CD8-positive, alpha-beta memory T cell (primary cell): ENCODE measurements at places on chromosomes 1 and 21. TPM values are rescaled to one million over a fixed set of nuclear protein-coding genes. Genes with fewer than 3 reads are reported as not detected.

Gene ERO1B
- polyA plus RNA-seq = 2.9 TPM

Gene AK5
- polyA plus RNA-seq = 3.4 TPM

Gene SYTL1
- polyA plus RNA-seq = 124 TPM

Gene THEM5
- polyA plus RNA-seq = 0.38 TPM

Gene FLG2
- polyA plus RNA-seq = not detected

Gene MLLT11
- polyA plus RNA-seq = 4.7 TPM

Gene KCNE2
- polyA plus RNA-seq = not detected

Gene PFDN2
- polyA plus RNA-seq = 96.4 TPM

Gene IGSF3
- polyA plus RNA-seq = not detected

Gene KIF26B
- not detected for polyA plus RNA-seq

Gene SUSD4
- 4.2 TPM for polyA plus RNA-seq
